ENCODE measurements at places on chromosomes 1 and 21.

GRCh38 chr1:204651843-204652421, 33.6 kb downstream of the LRRN2 start:
- DNase-seq: no peak

DNA sequence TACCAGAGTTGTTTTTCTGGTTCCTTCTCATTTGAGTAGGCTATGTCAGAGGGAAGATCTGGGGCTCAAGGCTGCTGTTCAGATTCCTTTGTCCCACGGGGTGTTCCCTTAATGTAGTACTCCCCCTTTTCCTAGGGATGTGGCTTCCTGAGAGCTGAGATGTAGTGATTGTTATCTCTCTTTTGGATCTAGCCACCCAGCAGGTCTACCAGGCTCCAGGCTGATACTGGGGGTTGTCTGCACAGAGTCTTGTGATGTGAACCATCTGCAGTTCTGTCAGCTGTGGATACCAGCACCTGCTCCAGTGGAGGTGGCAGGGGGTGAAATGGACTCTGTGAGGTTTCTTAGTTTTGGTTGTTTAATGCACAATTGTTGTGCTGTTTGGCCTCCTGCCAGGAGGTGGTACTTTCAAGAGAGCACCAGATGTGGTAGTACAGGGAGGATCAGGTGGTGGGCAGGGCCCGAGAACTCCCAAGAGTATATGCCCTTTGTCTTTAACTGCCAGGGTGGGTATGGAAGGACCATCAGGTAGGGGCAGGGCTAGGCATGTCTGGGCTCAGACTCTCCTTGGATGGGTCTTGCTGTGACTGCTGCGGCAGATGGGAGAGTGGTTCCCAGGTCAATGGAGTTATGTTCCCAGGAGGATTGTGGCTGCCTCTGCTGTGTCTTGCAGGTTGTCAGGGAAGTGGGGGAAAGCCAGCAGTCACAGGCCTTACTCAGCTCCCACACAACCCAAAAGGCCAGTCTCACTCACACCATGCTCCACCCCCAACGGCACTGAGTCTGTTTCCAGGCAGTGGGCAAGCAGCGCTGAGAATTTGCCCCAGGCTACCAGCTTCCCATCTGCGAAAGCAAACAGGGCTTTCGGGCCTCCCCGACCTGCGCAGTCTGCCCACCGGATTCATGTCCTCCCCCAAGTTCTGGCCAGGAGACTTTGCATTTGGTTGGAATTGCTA, 64.2 kb downstream of the SERINC2 start:
- no peak for DNase-seq

DNA sequence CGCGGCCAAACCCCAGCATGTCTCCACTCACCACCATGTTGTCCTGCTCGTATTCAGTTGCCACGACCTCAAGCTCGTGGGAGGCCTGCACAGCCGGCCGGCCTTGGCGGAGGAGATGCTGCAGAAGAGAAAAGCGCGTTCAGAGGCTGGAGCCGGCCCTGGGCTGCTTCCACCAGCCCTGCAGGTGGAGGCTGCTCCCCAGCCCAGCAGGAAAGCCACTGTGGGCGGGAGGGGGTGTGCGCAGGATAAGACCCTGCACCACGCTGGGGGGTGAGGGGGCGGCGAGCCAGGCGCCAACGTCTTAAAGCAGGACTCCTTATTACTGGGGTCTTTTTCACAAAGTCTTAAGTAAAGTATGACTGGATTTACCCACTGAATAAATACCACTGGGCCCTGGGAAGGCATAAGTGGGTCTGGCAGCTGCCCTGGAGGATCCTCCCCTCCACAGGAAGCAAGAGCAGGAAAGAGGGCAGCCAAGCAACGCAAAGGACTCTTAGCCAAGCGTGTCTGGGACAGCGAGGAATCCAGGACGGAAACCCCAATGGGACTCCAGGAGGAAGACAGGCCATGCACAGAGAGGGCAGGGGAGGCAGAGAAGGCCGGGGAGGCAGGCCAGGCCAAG, 104.8 kb downstream of the NPHP4 start:
- DNase-seq: no peak

- DNase-seq: no peak
Observed at GRCh38 chr1:37372302-37372701, 102.1 kb upstream of the ZC3H12A start.

GRCh38 chr1:14968251-14968851, 185.2 kb upstream of the TMEM51 start:
- DNase-seq: no peak

- DNase-seq: no peak
Observed at GRCh38 chr1:74396462-74396861, 115.9 kb downstream of the LRRC53 start.

DNA sequence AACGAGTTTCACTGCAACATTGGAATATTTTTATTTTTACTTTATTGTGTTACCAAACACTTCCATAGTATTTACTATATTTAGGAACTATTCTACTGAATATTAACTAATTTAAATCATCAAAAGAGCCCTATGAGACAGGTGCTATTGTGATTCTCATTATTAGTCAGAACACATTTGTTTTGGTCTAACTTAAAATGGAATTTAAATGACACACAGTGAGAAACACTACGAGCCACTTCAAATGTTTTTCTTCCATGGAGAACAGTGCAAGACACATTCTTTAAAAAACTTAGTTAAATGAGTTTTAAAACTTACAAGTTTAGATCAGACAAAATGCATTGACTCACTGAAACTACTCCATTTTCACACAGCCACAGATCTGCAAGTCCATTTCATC, 6.6 kb upstream of the TRAF3IP3 start:
- no peak for DNase-seq

Data from CD4-positive, CD25-positive, alpha-beta regulatory T cell (primary cell).